Stimulated activated CD8-positive, alpha-beta memory T cell treated with anti-CD3 and anti-CD28 coated beads, Interleukin-12 subunit alpha, Interleukin-12 subunit beta, amount 100 ng/mL, for 1 hour (primary cell): ENCODE measurements at places on chromosomes 2 and 18.

DNA sequence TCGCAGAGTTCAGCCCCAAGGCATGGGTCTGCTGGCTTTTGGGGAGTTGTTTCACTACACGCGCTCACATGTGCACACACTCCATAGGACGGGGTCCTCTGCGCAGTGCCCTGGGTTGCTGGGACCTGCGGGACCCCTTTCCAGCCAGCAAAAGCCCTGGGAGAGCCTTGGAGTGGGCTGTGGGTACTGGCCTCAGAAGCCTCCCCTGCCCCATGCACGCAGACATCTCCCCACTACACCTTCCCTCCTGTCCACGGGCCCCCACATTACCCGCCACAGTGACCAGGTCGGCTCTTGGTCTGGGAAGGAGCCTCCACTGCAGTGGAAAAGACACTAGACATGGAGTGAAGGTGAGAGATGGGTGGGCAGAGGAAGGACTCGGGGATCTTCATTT lies 48.5 kb downstream of the FAM168B start:
- no peak for DNase-seq

- DNase-seq: no peak
These were observed 74.3 kb downstream of the NPAS2 start for GRCh38 chr2:100894105-100894795.

- DNase-seq: no peak
These were observed 256.0 kb upstream of the RAB6C start for GRCh38 chr2:129723277-129724020.

GRCh38 chr2:104734937-104735586 lies 118.9 kb upstream of the POU3F3 start:
- DNase-seq: no peak

DNA sequence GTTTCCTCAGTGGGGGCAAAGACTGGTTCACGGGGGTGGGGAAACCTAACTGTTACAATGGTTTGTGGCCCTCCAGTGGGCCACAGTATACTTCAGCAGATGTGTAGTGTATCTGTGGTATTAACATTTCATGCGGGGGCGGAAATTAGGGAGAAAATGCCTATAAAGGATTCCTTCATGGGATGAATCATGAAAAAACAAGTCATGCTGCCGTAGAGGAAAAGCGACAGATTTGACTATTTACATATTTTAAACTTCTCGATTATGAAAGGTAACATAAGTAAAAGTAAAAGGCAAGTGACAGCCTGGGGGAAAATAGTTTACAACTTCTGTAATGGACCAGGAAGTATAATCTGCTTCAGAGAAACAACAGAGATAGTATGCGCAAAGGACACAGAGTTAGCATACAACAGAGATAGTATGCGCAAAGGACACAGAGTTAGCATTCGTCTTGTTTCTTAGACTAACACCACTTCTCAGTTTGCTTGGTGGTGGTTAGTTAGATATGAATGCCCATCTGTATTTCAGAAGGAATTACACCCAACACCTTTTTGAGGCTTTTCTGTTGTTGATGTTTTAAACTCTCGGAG lies 41.1 kb downstream of the MRPS9 start:
- DNase-seq: no peak

DNA sequence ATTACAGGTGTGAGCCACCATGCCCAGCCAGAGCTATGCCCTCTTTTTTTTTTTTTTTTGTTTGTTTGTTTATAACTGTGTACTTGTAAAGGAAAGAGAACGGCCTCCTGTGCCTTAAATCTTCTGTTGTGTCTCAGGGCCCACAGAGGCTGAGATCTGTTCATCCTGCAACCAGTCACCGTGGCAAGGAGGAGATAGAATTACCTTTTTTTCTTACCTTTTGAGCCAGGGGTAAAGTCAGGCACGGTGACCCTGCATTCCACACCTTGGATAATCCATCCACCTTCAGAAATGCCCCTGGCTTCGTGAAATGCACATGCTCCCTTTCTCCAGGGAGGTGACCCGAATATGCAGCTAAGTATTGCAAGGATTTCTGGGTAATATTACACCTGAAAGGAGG lies 12.8 kb downstream of the NEDD4L start:
- no peak for DNase-seq
